ENCODE measurements at places on chromosomes 16 and 17.

- peak; percentile 23 for DNase-seq
Measured at GRCh38 chr16:4511441-4512082, 27.0 kb downstream of the CDIP1 start.

DNA sequence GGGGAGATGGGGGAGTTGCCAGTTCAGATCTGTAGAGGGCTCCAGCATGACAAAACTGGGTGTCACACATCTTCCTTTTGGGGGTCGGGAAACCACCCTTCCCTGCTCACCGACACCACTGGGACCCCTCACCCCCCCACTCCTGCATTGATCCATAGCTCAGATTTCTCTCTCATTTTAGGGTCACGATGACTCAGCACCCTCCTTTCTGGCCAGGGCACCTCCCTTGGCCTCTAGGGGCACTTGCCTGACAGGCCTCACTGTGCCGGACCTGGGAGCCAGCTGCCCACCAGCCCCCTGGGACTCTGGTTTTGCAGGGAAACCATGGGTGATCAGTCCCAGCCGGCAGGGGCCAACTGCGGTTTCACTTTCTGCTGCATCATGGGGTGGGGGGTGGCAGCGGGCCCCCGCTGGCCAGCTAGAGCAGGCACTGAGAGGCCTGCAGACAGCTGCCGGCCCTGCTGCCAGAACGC, 239.4 kb downstream of the MRTFB start:
- DNase-seq = no peak

- no peak for DNase-seq
Measured at GRCh38 chr16:5071341-5071680, 332 bp upstream of the ALG1 start.

- no peak for DNase-seq
Measured at GRCh38 chr17:65901394-65901793, 290.5 kb downstream of the CEP112 start.

- no peak for DNase-seq
Measured at GRCh38 chr17:69417545-69418483, 3.3 kb downstream of the MAP2K6 start.

DNA sequence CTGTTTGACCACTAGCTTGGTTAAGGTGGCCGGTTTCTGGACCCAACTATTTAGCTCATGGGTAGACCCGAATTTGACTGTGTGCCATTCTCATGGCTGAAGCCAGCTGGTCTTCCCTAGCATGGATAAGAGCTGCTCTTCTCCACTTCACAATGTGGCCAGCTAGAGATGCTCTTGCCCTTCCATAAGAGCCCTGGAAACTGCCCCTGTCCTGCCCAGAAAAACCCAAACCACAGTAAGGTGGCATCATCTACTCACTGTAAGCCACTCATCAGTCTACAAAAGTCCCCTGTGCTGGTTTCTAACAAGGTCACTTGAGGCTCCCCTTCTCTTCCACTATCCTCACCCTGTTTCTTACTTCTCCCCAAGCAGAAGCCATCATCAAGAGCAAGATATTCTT, 165.1 kb downstream of the HS3ST2 start:
- DNase-seq = no peak

DNA sequence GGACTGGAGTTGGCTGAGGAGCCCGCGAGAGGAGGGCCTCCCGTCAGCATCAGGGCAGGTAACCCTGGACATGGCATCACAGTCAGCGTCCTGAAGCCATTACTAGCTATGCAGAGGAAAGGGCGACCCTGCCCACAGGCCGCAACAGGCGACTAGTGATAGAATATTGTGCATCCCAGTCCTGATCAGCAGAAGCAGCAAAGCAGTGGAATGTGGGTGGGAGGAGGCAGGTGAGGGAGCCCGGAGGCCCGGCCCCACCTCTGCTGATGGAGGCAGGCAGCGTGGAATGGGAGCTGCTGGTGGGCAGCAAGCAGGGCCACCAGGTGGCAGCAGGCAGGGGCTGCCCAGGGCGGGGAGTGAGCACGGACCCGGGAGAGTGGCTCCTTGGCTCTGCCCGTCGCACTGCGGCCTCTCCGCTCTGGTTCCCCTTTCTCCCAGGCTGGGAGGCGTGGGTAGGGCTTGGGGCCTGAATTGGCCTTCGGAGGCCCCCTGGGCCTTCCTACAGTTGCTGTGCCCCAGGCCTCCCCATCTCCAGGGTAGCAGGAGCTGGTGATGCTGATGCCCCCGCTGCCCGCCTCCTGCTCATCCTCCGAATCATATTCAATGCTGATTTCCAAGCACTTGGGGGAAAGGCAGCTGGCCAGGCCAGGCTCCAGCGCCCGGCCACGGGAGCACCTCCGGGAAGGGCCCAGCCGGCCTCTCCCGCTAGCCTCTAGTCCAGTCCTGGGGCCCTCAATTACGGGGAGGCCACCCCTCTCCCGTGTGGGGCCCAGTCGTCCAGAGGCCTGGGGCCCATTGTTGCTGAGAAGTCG, 20.2 kb downstream of the TSPOAP1 start:
- DNase-seq = no peak

- DNase-seq = no peak
Measured at GRCh38 chr16:8552487-8553221, 37.7 kb downstream of the TMEM114 start.

- no peak for DNase-seq
Measured at GRCh38 chr17:19799796-19800195, 51.7 kb upstream of the ALDH3A1 start.

DNA sequence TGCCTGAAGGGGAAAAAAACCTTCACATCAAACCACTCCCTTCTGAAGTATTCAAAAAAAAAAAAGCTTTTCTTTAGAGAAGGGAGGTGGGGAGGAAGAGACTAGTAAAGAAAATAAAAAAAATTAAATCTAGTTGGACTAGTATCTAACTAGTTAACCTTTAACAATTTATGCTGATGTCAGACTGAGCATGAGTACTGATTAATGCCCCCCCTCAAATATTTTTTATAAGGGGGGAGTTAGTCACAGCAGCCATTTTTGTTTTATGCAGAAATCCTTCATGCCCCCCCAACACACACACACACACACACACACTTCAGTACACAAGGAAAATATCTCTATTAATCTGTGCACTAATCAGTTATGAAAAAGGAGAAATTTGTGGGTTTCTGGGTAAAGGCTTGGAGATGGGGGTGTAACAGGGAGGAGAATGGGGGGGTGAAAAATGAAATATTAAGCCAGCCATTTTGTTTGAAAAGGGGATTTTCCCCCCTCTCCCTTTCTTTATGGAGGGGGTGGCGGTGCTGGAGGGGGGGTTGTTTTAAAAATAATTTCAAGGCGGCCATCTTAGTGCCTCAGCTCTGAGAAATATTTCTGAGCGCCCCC, 4.7 kb upstream of the CHD3 start:
- no peak for DNase-seq

DNA sequence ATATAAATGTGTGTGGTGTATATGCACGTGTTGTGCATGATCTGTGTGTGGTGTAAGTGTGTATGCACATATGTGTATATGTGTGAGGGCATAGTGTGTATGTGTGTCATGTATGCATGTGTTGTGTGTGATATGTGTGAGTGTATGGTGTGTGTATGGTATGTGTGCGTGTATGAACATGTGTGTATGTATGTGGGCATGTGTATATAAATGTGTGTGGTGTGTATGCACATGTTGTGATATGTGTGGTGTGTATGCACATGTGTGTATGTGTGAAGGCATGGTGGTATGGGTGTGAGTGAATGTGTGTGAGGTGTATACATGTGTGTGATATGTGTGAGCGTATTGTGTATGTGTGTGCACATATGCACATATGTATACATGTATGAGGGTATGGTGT, 198.7 kb downstream of the RBFOX3 start:
- no peak for DNase-seq

GRCh38 chr16:49696414-49697101, 159.4 kb downstream of the ZNF423 start:
- DNase-seq = no peak
